ENCODE measurements at places on chromosomes 4 and X.

- DNase-seq, result no peak
These were observed 158.7 kb downstream of the BTC start for GRCh38 chr4:74635490-74636123.

- DNase-seq, result no peak
These were observed 60.8 kb downstream of the TMEM154 start for GRCh38 chr4:152618971-152619370.

GRCh38 chrX:68844581-68844980, 15.8 kb downstream of the EFNB1 start:
- no peak for DNase-seq

- peak; percentile 0 for DNase-seq
These were observed 48.6 kb downstream of the MAGEA9 start for GRCh38 chrX:149830192-149830873.

DNA sequence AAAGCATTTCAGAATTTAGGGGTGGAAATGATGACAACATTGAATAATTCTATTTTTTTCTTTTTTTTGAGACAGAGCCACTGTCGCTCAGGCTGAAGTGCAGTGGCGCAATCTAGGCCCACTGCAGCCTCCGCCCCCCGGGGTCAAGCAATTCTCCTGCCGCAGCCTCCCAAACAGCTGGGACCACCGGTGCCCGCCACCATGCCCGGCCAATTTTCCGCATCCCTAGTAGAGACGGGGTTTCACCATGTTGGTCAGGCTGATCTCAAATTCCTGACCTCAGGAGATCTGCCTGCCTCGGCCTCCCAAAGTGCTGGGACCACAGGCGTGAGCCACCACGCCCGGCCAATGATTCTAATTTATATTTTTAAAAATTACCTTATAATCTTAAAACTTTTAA, 7.2 kb downstream of the NBDY start:
- no peak for DNase-seq

DNA sequence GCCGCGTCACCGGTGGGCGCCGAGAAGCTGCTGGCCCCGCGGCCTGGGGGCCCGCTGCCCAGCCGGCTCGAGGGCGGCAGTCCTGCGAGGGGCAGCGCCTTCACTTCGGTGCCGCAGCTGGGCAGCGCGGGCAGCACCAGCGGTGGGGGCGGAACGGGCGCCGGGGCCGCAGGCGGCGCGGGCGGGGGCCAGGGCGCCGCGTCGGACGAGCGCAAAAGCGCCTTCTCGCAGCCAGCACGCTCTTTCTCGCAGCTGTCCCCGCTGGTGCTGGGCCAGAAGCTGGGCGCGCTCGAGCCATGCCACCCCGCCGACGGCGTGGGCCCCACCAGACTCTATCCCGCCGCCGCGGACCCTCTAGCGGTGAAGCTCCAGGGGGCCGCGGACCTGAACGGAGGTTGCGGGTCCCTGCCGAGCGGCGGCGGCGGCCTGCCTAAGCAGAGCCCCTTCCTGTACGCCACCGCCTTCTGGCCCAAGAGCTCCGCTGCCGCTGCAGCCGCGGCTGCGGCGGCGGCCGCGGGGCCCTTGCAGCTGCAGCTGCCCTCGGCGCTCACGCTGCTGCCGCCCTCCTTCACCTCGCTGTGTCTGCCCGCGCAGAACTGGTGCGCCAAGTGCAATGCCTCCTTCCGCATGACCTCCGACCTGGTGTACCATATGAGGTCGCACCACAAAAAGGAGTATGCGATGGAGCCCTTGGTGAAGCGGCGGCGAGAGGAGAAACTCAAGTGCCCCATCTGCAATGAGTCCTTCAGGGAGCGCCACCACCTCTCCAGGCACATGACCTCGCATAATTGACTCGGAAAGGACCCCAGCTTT, 5.6 kb downstream of the PRDM8 start:
- no peak for DNase-seq

GRCh38 chrX:54063361-54063760, 19.1 kb upstream of the PHF8 start:
- no peak for DNase-seq
